ENCODE measurements at places on chromosomes 12 and 14. TPM values are rescaled to one million over a fixed set of nuclear protein-coding genes. Genes with fewer than 3 reads are reported as not detected.

- H3K27ac ChIP-seq, result no peak overlapping the region
- no peaks in the 10 kb centered on the region for H3K36me3 ChIP-seq
- no peaks in the 10 kb centered on the region for H3K27me3 ChIP-seq
- no peak overlapping the region for H3K4me3 ChIP-seq
- no peaks in the 10 kb centered on the region for H3K4me1 ChIP-seq
These were observed 120.1 kb upstream of the FZD10 start for GRCh38 chr12:130041983-130042812.

DNA sequence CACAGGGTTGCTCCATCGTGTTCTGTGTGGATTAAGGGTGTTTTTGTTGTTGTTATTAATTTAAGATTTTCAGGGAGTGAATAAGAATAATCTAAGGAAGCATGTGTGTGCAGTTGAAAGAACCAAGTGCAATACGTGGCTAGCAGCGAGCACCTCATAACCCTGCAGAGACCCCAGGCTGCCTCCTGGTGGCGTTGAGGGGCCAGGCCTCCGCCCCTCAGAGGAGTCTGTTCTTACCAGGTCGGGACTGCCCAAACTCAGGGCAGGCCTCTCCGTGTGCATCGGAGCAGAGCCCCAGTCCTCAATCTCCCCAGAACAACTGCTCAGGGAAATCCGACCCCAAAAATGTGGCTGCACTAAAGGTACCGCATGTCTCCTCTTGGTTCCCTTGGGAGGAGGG is 36.8 kb downstream of the IL31 start:
- no peak overlapping the region for H3K27ac ChIP-seq
- no peaks in the 10 kb centered on the region for H3K27me3 ChIP-seq
- H3K36me3 ChIP-seq, result peaks cover 61% of the 10 kb centered on the region
- H3K4me3 ChIP-seq, result no peak overlapping the region
- no peaks in the 10 kb centered on the region for H3K4me1 ChIP-seq
- DNase-seq, result no peak

DNA sequence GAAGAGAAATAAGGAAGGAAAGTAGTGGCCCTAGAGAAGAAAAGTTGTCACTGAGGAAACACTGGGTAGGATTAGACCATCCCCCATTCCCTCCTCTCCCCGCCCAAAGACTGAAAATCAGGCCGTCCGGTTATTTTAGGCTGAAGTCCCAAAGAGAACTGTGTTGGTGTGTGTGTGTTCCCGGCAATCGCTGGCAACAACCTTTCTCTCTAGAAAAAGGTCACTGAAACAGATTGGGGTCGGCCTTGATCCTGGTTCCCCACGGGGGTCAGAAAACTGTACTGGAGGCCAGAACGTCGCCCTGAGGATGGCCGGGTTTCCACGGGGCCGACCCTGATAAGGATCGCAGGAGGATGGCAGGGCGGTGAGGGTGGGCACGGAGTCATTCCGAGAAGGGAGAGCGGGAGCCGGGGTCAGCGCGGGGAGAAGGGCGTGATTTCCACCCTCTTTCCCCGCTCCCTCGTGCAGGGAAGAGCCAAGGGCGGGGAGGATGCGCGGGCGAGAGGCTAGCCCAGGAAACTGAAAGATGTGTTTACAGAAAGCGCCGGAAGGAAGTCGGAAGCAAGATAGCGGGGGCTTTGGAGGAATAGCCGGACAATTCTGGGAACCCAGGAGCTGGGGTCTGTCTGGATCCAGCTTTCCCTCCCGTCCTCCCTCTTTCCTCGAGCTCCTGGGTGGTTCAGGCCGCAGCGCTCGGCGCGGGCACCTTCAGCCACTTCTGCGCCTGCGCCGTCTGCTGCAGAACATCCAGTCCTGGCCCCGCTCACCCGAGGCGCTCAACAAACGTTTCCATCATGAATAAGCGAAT is 25.3 kb upstream of the SPTLC2 start:
- peak overlapping the region; percentile 80 for H3K4me3 ChIP-seq
- peak overlapping the region; percentile 62 for H3K27ac ChIP-seq
- H3K36me3 ChIP-seq, result no peaks in the 10 kb centered on the region

DNA sequence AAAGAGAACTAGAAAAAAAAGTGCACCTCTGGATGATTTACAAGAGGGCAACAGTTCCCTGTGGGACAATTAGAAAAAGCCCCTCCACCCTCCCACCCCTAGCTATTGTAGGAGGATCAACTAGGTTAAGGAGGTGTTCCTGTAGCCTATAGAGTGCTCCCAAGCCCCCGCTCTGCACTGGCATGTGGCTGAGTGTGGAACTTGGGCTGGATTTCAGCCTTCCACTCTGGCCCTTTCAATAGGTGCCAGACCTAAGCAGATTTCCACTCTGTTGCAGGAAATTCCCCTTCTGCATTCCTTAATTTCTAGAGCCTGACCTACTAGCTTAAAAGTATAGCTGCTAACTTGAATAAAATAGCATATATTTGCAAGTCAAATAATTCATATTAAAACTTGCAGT is 2.8 kb downstream of the NFATC4 start:
- no peak for DNase-seq
- H3K27ac ChIP-seq, result peak overlapping the region; percentile 5
- peaks cover 29% of the 10 kb centered on the region for H3K4me1 ChIP-seq
- H3K27me3 ChIP-seq, result no peaks in the 10 kb centered on the region
- H3K4me3 ChIP-seq, result no peak overlapping the region

DNA sequence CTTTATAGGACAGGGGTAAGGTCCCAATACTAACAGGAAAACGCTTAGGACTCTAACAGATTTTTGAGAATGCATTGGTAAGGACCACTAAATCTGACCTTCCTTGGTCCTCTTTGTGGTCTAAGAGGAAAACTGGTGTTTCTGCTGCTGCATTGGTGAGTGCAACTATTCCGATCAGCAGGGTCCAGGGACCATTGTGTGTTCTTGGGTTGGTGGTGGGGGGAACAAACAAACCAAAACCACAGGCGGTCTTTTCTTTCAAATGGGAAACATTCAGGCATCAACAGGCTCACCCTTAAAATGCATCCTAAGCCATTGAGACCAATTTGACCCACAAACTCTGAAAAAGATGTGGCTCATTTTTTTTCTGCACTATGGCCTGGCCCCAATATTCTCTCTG is 20.7 kb downstream of the EPYC start:
- H3K36me3 ChIP-seq, result no peaks in the 10 kb centered on the region
- H3K27me3 ChIP-seq, result no peaks in the 10 kb centered on the region
- no peak for DNase-seq
- H3K4me1 ChIP-seq, result no peaks in the 10 kb centered on the region
- no peak overlapping the region for H3K27ac ChIP-seq

- peaks cover 36% of the 10 kb centered on the region for H3K4me1 ChIP-seq
- peak overlapping the region; percentile 73 for H3K4me3 ChIP-seq
- H3K36me3 ChIP-seq, result no peaks in the 10 kb centered on the region
- H3K27me3 ChIP-seq, result no peaks in the 10 kb centered on the region
- DNase-seq, result no peak
- no peak overlapping the region for H3K27ac ChIP-seq
These were observed 900 bp upstream of the DPF3 start for GRCh38 chr14:72894623-72895378.

GRCh38 chr12:132633901-132634300 is 15.3 kb downstream of the P2RX2 start:
- H3K27me3 ChIP-seq, result no peaks in the 10 kb centered on the region
- H3K4me3 ChIP-seq, result no peak overlapping the region
- peaks cover 58% of the 10 kb centered on the region for H3K36me3 ChIP-seq
- H3K27ac ChIP-seq, result no peak overlapping the region
- DNase-seq, result no peak
- H3K4me1 ChIP-seq, result no peaks in the 10 kb centered on the region

- no peaks in the 10 kb centered on the region for H3K4me1 ChIP-seq
- no peak overlapping the region for H3K4me3 ChIP-seq
- no peaks in the 10 kb centered on the region for H3K36me3 ChIP-seq
- no peaks in the 10 kb centered on the region for H3K27me3 ChIP-seq
- H3K27ac ChIP-seq, result no peak overlapping the region
These were observed 84.3 kb downstream of the TMEM30B start for GRCh38 chr14:61196792-61197191.

GRCh38 chr14:79375356-79375755 is 835.9 kb downstream of the DIO2 start:
- H3K36me3 ChIP-seq, result no peaks in the 10 kb centered on the region
- no peaks in the 10 kb centered on the region for H3K27me3 ChIP-seq
- no peak for DNase-seq
- H3K27ac ChIP-seq, result no peak overlapping the region

DNA sequence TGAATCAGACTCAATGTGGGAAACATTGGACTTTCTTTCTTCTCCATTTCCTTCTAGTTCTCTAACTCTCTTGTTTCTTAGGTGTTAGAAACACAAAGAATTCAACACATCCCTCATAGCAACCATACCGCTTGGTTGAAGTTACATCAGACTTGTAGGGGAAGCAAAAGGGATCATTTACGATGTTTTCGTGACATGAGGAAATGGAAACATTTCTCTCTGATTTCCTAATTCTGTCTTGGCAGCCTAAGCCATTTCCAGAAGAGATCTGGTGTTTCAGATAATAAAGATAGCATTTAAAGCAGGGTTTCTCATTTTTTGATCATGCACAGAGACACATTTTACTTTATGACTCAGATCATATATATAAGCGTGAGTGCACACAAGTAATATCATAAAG is 202.0 kb downstream of the TMEM132C start:
- H3K4me1 ChIP-seq, result no peaks in the 10 kb centered on the region
- H3K36me3 ChIP-seq, result no peaks in the 10 kb centered on the region
- H3K4me3 ChIP-seq, result no peak overlapping the region
- DNase-seq, result no peak
- no peak overlapping the region for H3K27ac ChIP-seq

GRCh38 chr12:28591831-28592230 is 401.6 kb downstream of the CCDC91 start:
- no peaks in the 10 kb centered on the region for H3K27me3 ChIP-seq
- H3K4me1 ChIP-seq, result no peaks in the 10 kb centered on the region
- H3K36me3 ChIP-seq, result no peaks in the 10 kb centered on the region
- no peak overlapping the region for H3K4me3 ChIP-seq
- DNase-seq, result no peak

GRCh38 chr14:68842298-68842697 is 49.4 kb upstream of the ZFP36L1 start:
- peaks cover 11% of the 10 kb centered on the region for H3K36me3 ChIP-seq
- H3K27me3 ChIP-seq, result no peaks in the 10 kb centered on the region
- DNase-seq, result no peak
- no peak overlapping the region for H3K27ac ChIP-seq
- H3K4me1 ChIP-seq, result peaks cover 6% of the 10 kb centered on the region

DNA sequence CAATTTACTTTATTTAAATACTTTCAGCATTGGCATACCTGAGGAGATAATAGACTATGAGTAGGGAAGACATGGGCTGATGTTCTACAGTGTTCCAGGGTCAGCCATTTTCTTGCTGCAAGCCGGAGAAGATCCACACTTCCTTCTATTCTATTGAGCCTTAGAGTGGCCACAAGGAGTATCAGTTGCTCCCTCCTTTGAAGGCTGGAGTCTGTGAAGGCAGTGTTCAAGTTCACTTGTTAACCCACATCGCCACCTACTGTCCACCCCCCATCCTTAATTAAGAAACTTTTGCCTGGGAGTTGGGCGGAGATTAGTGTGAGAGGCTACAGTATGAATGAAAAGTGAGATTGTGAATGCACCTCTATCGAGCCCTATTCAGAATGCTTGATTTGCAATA is 666.6 kb downstream of the NRXN3 start:
- H3K27me3 ChIP-seq, result no peaks in the 10 kb centered on the region
- no peaks in the 10 kb centered on the region for H3K4me1 ChIP-seq
- no peak overlapping the region for H3K4me3 ChIP-seq
- no peak overlapping the region for H3K27ac ChIP-seq
- no peak for DNase-seq

DNA sequence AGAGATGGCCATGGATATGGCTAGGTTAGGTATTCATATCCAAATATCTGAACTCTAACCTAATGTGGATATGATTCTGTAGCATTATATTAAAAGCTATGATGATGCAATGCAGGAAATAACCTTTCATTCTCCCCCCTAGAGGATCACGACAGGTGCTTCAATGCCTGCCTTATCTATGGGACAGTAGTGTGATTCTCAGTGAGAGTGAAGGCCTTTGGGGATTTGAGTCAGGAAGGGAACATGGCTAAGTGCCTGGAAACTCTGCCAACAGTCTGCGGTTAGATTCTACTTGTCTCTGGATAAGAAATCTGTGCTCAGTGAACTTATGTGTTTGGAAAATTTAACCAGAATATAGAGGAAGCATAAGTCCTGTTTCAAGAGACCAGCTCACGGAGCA is 81.8 kb downstream of the SLC38A1 start:
- H3K4me1 ChIP-seq, result no peaks in the 10 kb centered on the region
- DNase-seq, result no peak
- no peak overlapping the region for H3K27ac ChIP-seq
- no peaks in the 10 kb centered on the region for H3K36me3 ChIP-seq
- H3K27me3 ChIP-seq, result no peaks in the 10 kb centered on the region
- H3K4me3 ChIP-seq, result no peak overlapping the region

DNA sequence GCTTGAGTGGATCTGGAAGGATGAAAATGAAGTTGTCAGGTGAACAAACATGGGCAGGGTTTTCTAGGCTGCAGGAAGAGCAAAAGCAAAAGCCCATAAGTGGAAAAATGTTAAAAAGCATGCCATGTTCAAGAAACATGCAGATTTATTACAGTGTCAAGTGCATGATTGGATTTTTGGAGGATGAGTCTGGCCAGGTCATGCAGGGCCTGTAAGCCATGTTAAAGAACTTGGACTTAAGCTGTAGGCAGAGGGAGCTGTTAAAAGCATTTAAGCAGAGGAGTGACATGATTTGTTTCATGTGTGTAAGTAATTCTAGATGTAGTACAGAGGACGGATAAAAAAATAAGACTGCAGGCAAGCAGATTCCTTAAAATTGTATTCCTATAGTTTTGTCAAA is 16.3 kb upstream of the SINHCAF start:
- H3K27me3 ChIP-seq, result no peaks in the 10 kb centered on the region
- DNase-seq, result no peak
- no peak overlapping the region for H3K27ac ChIP-seq
- H3K4me3 ChIP-seq, result no peak overlapping the region
- no peaks in the 10 kb centered on the region for H3K4me1 ChIP-seq

DNA sequence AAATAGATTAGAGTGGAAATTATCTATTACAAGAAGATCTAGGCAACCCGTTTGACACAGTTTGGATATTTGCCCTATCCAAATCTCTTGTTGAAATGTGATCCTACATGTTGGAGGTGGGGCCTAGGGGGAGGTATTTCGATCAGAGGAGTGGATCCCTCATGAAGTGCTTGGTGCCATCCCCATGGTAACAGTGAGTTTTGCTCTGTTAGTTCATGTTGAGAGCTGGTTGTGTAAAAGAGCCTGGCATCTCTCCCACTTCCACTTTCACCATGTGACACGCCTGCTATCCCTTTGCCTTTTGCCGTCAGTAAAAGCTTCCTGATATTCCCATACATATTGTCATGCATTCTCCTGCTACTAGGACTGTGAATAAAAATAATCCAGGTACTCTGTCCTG is 66.4 kb upstream of the FLRT2 start:
- no peak overlapping the region for H3K4me3 ChIP-seq
- DNase-seq, result no peak
- H3K27me3 ChIP-seq, result no peaks in the 10 kb centered on the region
- no peaks in the 10 kb centered on the region for H3K36me3 ChIP-seq

The GLT8D2 gene
- 30.4 TPM for total RNA-seq

The PRPH gene
- 2.5 TPM for total RNA-seq

The GUCY2C gene
- 0.14 TPM for total RNA-seq

The MAP3K9 gene
- total RNA-seq, result 1.1 TPM

The ATP6V1D gene
- total RNA-seq, result 50.1 TPM

The FLRT2 gene
- total RNA-seq, result 45.4 TPM

The CCDC198 gene
- not detected for total RNA-seq

The TAS2R7 gene
- total RNA-seq, result not detected

The SERPINA3 gene
- 140 TPM for total RNA-seq

The TC2N gene
- total RNA-seq, result 146 TPM

The RD3L gene
- not detected for total RNA-seq

The ZBTB42 gene
- 4.4 TPM for total RNA-seq

The CDH24 gene
- 6.2 TPM for total RNA-seq
